ENCODE measurements at places on chromosomes 16 and 17. TPM values are rescaled to one million over a fixed set of nuclear protein-coding genes. Genes with fewer than 3 reads are reported as not detected.

GRCh38 chr16:65702707-65703402 is 581.0 kb upstream of the CDH11 start:
- no peaks in the 10 kb centered on the region for H3K27me3 ChIP-seq
- no peak for DNase-seq
- no peaks in the 10 kb centered on the region for H3K4me1 ChIP-seq

DNA sequence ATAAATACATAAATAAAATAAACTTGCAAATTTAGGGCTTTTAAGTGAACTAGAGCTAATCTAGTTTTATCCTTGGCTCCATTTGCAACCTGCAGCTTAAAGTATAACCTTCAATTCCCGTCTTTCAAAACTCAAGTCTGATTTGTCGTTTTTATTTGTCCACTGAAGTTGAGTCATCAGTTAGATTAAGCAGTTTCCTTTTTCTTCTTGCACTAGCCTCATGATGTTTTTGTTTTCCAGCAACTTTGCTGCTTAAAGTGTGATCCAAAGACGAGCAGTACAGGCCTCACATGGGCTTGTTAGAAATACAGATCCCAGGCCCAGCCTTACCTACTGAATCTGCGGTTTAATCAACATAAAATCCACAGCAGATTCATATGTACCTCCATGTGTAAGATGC is 13.8 kb downstream of the ARSG start:
- peaks cover 19% of the 10 kb centered on the region for H3K4me1 ChIP-seq
- H3K36me3 ChIP-seq, result peaks cover 6% of the 10 kb centered on the region
- DNase-seq, result no peak
- no peak overlapping the region for H3K27ac ChIP-seq

DNA sequence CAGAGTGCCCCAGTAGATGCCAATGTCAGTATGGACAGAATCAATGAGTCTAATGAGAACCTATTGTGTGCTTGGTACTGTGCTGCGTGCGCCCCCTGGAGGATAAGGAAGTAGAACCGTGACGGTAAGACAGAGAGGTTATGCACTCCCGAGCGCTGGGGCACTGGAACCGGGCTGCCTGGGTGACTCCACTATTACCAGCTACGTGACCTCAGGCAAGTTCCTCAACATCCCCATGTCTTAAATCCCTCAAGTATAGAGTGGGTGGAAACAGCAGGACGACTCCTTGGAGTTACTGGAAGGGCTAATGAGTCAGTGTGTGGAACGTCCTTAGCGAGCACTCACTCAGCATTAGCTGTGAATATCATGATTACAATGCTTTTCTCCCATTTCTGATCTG is 16.2 kb downstream of the CHST4 start:
- peak; percentile 34 for DNase-seq
- H3K36me3 ChIP-seq, result no peaks in the 10 kb centered on the region
- peaks cover 4% of the 10 kb centered on the region for H3K4me1 ChIP-seq
- H3K4me3 ChIP-seq, result no peak overlapping the region
- H3K27me3 ChIP-seq, result peaks cover 6% of the 10 kb centered on the region

GRCh38 chr17:67293251-67294203 is 48.5 kb upstream of the HELZ start:
- peaks cover 5% of the 10 kb centered on the region for H3K27me3 ChIP-seq
- peaks cover 4% of the 10 kb centered on the region for H3K4me1 ChIP-seq
- H3K4me3 ChIP-seq, result no peak overlapping the region
- H3K36me3 ChIP-seq, result no peaks in the 10 kb centered on the region

DNA sequence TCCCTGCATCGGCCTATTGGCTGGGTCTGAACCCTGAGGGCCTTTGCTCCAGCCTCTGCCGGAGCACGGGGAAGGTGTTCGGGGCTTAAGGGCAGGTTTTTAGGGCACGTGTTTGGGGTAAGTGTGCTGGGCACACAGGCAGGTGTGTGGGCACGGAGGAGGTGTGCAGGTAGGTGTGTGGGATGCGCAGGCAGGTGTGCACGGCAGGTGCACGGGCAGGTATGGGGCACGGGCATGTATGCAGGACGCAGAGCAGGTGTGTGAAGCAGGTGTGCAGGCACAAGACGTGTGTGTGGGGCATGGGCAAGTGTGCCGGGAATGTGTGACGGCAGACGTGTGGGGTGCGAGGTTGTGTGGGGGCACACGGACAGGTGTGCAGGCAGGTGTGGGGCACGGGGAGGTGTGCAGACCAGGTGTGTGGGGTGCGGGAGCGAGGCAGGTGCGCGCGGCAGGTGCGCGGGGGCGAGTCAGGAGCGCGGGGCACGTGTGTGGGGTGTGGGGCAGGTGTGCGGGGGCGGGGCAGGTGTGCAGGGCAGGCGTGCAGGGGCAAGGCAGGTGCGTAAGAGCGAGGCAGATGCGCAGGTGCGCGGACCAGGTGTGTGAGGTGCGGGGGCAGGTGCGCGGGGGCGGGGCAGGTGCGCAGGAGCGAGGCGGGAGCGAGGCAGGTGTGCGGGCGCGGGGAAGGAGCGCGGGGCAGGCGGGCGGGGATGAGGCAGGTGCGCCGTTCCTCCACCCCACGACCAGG is 28.6 kb upstream of the METRNL start:
- no peak for DNase-seq
- H3K27me3 ChIP-seq, result no peaks in the 10 kb centered on the region
- H3K36me3 ChIP-seq, result peaks cover 13% of the 10 kb centered on the region
- H3K4me3 ChIP-seq, result peak overlapping the region; percentile 90

DNA sequence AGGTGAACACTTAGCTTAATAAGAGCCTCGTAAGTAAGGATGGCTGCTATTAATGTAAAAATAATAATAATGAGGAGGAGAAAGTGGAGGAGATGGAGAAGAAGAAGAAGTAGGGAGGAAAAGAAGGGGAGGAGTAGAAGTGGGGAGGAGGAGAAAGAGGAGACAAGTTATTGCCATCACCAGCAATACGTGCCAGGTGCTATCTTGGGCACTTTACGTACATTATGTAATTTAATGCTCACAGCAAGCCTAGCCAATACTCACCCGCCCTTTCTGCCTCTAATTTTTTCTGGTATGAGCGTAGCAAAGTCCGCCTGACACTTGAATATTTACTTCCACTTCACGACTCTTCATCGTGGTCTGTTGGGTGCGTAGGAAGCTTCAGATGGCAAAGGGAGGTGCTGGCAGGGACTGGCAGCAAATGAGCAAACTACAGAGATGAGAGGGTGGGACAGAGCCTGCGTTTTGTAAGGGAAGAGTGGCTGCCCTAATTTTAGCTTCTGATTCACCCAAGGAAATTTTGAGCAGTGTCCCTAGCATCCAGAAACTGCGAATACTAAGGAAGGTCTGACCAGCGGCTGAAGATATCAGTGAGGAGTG is 42.1 kb upstream of the CDH13 start:
- no peak overlapping the region for H3K4me3 ChIP-seq
- H3K36me3 ChIP-seq, result no peaks in the 10 kb centered on the region
- H3K4me1 ChIP-seq, result no peaks in the 10 kb centered on the region

DNA sequence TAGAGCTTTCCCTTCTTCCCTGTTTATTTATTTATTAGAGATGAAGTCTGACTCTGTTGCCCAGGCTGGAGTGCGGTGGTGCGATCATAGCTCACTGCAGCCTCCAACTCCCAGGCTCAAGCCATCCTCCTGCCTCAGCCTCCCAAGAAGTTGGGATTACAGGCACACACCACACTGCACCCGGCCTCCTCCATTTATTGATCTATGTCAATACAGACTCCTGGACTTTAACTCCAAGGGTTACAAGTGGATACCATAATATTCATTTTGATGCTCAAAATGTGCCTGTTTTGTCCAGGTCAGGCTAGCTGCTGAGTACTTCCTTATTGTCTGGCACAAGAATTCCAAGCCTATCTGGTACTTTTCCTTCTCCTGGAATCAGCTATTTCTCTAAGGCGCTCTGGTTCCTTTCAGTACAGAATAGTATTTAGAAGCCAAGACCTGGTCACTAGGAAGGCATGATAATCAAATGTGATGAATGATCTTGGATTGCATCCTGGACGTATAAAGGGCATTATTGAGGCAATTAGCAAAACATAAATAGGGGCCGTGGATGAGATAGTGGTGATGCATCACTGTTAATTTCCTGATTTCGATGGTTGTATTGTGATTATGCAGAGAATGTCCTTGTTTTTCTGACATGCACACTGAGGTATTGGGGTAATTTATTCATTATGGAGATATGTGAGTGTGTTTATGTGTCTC is 21.7 kb downstream of the IL4R start:
- DNase-seq, result no peak
- H3K27me3 ChIP-seq, result no peaks in the 10 kb centered on the region
- H3K27ac ChIP-seq, result no peak overlapping the region
- H3K4me3 ChIP-seq, result no peak overlapping the region
- peaks cover 50% of the 10 kb centered on the region for H3K4me1 ChIP-seq

- no peak overlapping the region for H3K4me3 ChIP-seq
- peaks cover 40% of the 10 kb centered on the region for H3K36me3 ChIP-seq
- no peaks in the 10 kb centered on the region for H3K27me3 ChIP-seq
- peak; percentile 22 for DNase-seq
- peaks cover 4% of the 10 kb centered on the region for H3K4me1 ChIP-seq
Observed at GRCh38 chr16:46673320-46674013, 15.5 kb downstream of the VPS35 start.

DNA sequence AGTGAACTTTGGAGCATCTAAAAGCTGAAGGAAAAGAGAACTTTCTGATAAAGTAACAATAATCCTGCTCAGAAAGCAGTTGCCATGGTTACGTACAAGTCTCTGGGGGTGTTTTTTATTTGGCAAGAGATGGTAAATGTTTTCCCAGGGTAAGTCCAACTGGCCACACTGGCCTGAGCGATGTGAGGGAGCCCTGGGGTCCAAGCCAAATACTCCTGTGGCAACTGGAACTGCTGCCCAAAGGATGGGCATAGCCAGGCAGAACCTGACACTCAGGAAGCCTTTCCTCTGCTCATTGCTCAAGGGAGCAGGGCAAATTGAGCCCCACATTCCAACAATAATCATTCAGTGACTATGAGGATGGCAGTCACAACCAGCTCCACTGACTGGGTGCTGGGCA is 26.8 kb upstream of the WSCD1 start:
- no peak for DNase-seq
- H3K4me3 ChIP-seq, result no peak overlapping the region
- H3K4me1 ChIP-seq, result no peaks in the 10 kb centered on the region

GRCh38 chr17:47816111-47816735 is 5.4 kb downstream of the OSBPL7 start:
- peaks cover 13% of the 10 kb centered on the region for H3K4me1 ChIP-seq
- no peak overlapping the region for H3K4me3 ChIP-seq

DNA sequence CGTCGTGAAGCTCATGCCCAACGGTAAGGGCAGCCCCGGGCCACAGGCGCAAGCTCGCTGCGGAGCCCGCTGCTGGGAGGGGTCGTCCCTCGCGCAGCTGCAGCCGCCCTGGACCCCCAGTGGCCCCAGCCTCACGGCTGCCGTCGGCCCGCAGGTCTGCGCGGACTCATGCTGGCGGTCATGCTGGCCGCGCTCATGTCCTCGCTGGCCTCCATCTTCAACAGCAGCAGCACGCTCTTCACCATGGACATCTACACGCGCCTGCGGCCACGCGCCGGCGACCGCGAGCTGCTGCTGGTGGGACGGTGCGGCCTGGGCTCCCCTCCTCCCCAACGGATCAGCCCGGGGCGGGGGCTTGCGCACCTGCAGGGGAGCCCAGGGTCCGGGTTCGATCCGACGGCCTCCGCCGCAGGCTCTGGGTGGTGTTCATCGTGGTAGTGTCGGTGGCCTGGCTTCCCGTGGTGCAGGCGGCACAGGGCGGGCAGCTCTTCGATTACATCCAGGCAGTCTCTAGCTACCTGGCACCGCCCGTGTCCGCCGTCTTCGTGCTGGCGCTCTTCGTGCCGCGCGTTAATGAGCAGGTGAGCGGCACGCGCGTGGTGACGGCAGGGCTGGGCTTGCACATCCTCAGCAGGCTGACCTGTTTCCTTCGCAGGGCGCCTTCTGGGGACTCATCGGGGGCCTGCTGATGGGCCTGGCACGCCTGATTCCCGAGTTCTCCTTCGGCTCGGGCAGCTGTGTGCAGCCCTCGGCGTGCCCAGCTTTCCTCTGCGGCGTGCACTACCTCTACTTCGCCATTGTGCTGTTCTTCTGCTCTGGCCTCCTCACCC is 5.8 kb downstream of the SLC5A2 start:
- no peak overlapping the region for H3K27ac ChIP-seq
- H3K27me3 ChIP-seq, result peaks cover 22% of the 10 kb centered on the region
- DNase-seq, result no peak
- no peaks in the 10 kb centered on the region for H3K4me1 ChIP-seq
- peak overlapping the region; percentile 87 for H3K4me3 ChIP-seq

- DNase-seq, result no peak
- no peaks in the 10 kb centered on the region for H3K27me3 ChIP-seq
- H3K4me3 ChIP-seq, result no peak overlapping the region
- peaks cover 18% of the 10 kb centered on the region for H3K36me3 ChIP-seq
- no peak overlapping the region for H3K27ac ChIP-seq
Observed at GRCh38 chr17:16171613-16172012, 43.7 kb downstream of the NCOR1 start.

- no peak for DNase-seq
- H3K4me3 ChIP-seq, result no peak overlapping the region
- H3K27me3 ChIP-seq, result no peaks in the 10 kb centered on the region
- no peak overlapping the region for H3K27ac ChIP-seq
Observed at GRCh38 chr16:55915096-55915827, 40.1 kb upstream of the CES5A start.

- H3K36me3 ChIP-seq, result peaks cover 19% of the 10 kb centered on the region
- no peak for DNase-seq
- no peak overlapping the region for H3K4me3 ChIP-seq
- no peak overlapping the region for H3K27ac ChIP-seq
Observed at GRCh38 chr17:64008830-64009229, 10.7 kb downstream of the PRR29 start.

- DNase-seq, result no peak
- no peaks in the 10 kb centered on the region for H3K36me3 ChIP-seq
- H3K27me3 ChIP-seq, result no peaks in the 10 kb centered on the region
- no peak overlapping the region for H3K4me3 ChIP-seq
- H3K27ac ChIP-seq, result peak overlapping the region; percentile 85
Observed at GRCh38 chr16:81797443-81797842, 18.4 kb downstream of the PLCG2 start.

Gene ATP1B2
- total RNA-seq, result 0.54 TPM

Gene RTN4RL1
- total RNA-seq, result 1.0 TPM

Gene TMEM220
- total RNA-seq, result 0.98 TPM

Gene HOXB8
- total RNA-seq, result not detected

Gene SP6
- 0.05 TPM for total RNA-seq

Gene USP43
- not detected for total RNA-seq
